ENCODE measurements at places on chromosomes 1 and 21.
A peak's percentile ranks its signal among the peaks of the same experiment; 100 is the strongest.

- DNase-seq = no peak
These were observed 10.9 kb downstream of the OLIG2 start for GRCh38 chr21:33036430-33037162.

DNA sequence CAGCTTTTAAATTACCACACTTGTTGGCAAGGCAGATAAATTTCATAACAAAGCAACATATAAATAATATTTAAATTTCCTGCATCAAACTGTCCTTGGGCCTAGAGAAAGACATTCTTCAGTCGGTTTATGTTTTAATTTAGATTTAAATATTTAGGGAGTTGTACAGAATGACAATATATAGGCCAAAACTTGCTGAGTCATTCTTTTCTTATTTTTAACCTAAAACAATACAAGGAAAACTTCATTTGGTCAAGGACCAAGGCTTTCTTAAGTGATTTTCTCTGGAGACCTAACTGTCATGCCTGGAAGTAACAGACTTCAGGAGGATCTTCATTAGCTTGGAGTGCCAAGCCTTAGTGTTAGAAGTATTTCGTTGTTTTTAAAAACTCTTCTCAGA is 5.6 kb downstream of the MAP10 start:
- DNase-seq = no peak

DNA sequence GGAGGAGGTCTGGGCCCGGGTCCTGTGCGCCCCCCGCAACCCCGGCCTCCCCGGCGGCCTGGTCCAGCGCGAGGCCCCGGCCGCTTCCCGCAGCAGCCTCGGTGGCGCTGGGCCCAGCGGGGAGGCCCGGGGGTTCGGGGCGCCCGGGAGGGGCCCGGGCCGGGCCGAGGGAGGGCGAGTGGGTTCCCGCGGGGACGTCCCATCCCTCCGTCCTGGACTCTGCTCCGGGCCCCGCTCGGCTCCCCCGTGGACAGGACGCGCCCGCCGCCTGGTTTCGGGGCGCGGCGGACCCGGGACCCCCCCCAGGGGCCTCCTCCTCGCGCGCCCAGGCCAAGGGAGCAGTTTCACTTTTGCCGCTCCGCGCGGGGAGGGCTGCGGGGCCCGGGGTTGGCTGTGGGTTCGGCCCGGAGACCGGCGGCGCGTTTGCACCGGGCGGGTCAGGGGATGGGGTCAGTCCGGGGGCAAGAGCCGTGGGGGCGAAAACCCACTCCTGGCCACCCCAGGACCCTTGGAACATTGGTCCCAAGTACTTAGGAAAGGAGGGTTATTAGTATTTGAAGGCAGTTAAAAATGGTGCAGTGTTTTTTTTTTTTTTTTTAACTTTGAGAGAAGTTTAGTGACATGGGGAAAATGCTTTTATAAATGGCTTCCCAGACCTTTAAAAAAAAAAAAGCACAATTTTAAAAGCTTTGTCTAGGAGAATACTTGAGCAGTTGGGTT is 677 bp downstream of the AGPAT3 start:
- peak; percentile 66 for DNase-seq

DNA sequence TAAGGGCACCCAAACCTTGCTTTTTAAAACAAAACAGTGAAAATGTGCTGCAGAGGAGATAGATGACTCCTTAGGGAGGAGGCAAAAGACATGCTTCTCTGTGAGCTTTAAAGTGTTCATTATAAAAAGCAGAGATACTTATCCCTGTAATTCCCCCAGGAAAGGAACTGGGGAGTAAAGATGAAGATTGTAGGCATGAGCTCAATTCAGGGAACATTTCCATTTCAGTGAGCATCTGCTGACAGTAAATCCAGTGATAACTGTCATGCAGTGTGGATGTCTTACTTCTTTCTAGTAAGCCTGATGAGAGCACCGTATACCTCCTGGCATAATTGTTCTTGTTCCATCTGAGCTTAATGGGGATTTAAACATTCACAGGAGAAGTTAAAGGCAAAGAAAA is 1296.5 kb downstream of the MRPL39 start:
- DNase-seq = no peak

GRCh38 chr1:80582980-80583379 is 1217.8 kb upstream of the ADGRL2 start:
- DNase-seq = no peak

GRCh38 chr1:78146205-78146771 is 100.5 kb downstream of the GIPC2 start:
- DNase-seq = no peak

GRCh38 chr1:54124472-54124871 is 28.3 kb downstream of the CDCP2 start:
- DNase-seq = no peak

GRCh38 chr1:11406845-11407244 is 72.1 kb upstream of the DISP3 start:
- no peak for DNase-seq

DNA sequence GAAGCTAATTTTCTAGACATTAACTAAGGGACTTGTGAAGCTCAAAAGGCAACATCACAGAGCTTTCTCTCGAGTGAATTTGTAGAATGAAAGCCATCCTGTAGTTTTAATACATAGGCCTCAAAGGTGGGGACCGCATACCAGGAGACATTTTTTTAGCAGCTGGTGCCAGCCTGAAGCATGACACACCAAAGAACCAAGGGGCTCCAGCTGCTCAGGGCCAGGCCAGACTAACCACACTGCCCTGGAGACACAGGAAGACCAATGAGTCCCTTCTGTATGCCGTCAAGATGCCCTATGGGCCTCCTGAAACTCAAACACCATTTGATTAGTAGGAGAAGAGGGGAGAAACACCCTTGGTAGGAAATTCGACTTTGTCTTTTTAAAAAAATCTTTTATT is 113.9 kb upstream of the CACNA1E start:
- DNase-seq = no peak

GRCh38 chr1:222167896-222168295 is 380.0 kb downstream of the HHIPL2 start:
- DNase-seq = no peak

DNA sequence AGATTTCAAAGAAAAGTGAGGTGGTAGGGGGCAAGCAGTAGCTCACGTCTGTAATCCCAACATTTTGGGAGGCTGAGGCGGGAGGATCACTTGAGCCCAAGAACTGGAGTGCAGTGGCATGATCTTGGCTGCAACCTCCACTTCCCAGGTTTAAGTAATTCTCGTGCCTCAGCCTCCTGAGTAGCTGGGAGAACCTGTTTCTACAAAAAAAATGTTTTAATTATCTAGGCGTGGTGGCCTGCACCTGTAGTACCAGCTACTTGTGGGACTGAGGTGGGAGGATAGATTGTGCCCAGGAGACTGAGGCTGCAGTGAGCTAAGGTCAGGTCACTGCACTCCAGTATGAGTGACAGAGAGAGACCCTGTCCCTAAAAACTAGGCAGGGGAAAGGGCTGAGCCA is 2.6 kb upstream of the TSPAN1 start:
- DNase-seq = no peak

DNA sequence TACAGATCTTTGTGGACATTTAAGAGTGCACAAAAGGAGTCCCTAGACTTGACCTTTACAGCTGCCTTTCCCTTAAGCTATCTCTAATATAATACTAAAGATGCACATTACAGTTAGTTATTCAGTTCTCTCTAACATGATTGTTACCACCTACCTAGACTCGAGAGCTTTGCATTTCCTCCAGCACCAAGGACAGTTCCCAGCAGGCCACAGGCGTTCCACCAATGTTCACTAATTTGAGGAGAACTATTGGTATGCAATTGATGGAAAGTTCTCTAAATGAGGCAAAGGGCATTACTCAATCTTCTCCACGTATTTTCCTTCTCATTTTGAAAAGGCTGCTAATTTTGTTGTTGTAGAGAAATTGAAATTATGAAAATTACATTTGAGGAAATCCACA is 5.4 kb upstream of the NTNG1 start:
- peak; percentile 43 for DNase-seq

GRCh38 chr1:229238231-229238630 is 32.7 kb upstream of the RAB4A start:
- no peak for DNase-seq

GRCh38 chr1:244044423-244044822 is 6.7 kb upstream of the ZBTB18 start:
- DNase-seq = no peak

DNA sequence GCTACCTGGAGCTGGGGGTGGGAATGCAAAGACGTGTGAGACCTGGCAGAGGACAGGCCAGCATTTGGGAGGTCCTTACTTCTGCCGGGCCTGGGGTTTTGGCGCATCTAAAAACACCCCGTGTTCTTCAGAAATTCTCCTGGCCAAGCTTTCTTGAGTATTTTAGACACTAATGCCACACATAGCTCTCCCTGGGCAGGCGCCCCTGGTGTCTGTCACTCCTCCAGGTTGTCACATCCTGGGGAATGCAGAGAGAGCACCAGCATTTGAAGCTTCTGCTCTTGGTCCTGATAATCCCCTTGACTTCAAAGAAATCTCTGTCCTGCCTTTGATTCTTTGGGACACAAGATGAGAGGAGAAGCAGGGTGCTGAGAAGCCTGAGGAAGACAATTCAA is 6.0 kb downstream of the CAPN9 start:
- DNase-seq = no peak

- no peak for DNase-seq
These were observed 686.7 kb downstream of the MATN1 start for GRCh38 chr1:30036666-30037065.

DNA sequence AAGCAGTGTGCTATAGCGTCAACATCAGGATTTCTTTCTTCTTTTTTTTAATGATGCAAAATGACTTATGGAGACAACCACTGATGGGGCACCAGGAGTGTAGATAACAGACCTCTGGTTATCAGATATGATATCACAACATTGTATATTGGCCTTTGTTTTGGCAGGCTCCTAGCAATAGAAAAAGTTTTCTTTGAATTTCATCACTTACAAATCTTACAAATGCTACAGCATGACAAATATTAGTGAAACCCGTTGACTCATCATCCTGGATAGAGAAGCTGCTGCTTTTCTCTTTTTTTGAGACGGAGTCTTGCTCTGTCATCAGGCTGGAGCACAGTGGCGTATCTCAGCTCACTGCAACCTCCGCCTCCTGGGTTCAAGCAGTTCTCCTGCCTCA is 92.9 kb downstream of the LTN1 start:
- DNase-seq = no peak

- DNase-seq = no peak
These were observed 23.3 kb upstream of the ACBD6 start for GRCh38 chr1:180525715-180526039.

DNA sequence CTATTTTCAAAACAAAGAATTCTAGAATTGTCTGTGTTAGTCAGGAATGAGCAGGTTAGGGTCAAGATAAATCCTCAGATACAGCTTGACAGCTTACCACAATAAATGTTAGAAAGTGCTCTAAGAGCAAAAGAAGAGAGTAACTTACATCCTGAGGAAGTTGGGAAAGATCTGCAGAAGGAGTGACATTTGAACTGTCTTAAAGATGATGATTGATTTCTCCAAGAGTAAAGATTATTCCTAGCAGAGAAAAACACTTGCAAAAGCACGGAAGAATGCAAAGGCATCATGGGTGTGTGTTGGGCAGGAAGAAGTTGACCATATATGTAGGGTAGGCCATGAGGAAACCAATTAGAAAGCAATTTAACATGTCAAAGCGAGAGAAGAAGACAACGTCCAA is 175.4 kb downstream of the LRRC7 start:
- DNase-seq = no peak

DNA sequence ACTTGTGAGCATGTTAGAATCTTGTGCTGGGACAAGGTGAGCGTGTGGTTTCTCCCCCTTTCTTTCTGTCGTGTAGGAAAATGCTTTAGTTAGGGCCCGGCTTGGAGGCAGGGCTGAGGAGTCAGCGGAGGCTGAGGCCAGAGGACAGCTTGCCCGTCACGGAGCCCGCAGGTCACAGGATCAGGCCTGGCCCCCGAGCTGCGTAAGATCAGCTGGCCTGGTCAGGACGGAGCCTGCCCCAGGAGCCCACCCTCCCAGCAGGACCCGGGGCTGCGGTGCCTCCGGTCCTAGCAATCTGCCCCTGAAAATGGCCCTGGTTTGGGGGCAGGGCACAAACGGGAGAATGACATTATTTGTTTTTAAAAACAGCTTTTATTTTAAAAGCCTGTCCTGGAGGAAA is 52.0 kb downstream of the PRDM16 start:
- no peak for DNase-seq

DNA sequence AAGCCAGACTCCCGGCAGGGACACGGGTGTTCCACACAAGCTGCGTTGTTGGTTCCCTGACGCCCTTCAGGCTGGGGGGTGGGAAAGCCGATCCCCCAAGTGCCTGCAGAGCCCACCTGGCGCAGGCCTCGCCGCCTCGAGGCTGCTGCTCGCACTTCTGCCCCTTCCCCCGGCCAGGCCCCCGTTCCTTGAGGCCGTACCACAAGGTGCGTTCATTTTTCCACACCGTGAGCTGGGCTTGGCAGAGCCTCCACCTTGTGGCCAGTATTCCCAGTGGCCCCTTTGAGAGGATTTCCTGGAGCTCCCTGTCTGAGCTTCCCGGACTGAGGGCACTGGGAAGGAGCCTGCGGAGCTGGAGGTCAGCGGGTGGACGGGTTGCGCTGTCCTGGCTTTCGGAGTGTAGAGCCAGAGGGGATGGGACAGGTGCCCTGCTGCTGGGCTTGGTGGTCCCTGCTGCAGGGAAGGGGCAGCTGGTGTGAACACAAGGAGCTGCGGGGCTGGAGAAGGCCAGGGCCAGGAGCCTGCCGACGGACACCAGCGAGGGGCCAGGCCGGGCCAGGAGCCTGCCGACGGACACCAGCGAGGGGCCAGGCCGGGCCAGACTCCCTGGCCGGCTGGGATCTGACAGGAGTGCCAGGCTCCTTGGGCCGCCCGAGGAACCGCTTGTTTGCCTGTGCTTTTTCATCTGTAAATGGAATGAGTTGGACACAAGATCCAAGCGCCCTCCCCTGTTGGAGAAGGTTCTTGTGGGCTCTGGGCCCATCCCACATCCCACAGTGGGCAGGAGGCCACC is 18.4 kb downstream of the PDXK start:
- no peak for DNase-seq

DNA sequence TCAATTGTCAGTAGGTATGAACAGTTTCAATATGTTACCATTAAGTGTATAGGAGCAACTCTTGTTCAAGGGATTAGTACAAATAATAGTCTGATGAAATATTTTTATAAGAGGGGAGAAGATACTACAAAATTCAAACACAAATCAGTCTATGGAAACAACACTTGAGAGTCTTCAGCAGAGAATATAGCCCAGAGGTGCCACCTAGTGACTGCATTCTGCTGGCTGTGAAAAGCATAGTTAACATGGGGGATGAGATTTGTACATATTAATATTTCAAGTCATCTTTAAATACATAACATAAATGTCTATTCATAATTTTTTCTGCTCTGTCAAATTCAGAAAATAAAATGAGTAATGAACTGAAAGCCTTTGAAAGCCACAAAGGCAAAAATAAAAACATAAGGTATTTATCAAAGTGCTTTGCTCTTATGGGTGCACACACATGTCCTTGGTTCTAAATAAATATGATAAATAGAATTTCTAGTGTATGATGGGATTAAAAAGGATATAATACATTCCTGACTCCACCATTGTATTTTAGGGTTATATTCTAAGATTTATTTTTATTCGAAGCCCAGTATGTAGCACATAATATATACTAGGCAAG is 440.9 kb upstream of the ZRANB2 start:
- DNase-seq = peak; percentile 24

GRCh38 chr1:29793101-29793546 is 556.8 kb downstream of the PTPRU start:
- peak; percentile 85 for DNase-seq

Measured in iPS-NIHi11 (cell line).